Karpas-422 (cell line): ENCODE measurements at places on chromosomes 5 and 9. TPM values are rescaled to one million over a fixed set of nuclear protein-coding genes. Genes with fewer than 3 reads are reported as not detected.

GRCh38 chr5:162107591-162107990 lies 40.0 kb downstream of the GABRG2 start:
- H3K27ac ChIP-seq: no peak overlapping the region
- no peaks in the 10 kb centered on the region for H3K4me1 ChIP-seq
- DNase-seq: no peak
- H3K27me3 ChIP-seq: no peaks in the 10 kb centered on the region

GRCh38 chr9:128457207-128457606 lies 1.4 kb downstream of the ODF2 start:
- peaks cover 13% of the 10 kb centered on the region for H3K4me1 ChIP-seq
- H3K27me3 ChIP-seq: no peaks in the 10 kb centered on the region
- H3K36me3 ChIP-seq: peaks cover 16% of the 10 kb centered on the region; the same call in 1 of the 2 replicates
- peak overlapping the region; percentile 87 for H3K27ac ChIP-seq

DNA sequence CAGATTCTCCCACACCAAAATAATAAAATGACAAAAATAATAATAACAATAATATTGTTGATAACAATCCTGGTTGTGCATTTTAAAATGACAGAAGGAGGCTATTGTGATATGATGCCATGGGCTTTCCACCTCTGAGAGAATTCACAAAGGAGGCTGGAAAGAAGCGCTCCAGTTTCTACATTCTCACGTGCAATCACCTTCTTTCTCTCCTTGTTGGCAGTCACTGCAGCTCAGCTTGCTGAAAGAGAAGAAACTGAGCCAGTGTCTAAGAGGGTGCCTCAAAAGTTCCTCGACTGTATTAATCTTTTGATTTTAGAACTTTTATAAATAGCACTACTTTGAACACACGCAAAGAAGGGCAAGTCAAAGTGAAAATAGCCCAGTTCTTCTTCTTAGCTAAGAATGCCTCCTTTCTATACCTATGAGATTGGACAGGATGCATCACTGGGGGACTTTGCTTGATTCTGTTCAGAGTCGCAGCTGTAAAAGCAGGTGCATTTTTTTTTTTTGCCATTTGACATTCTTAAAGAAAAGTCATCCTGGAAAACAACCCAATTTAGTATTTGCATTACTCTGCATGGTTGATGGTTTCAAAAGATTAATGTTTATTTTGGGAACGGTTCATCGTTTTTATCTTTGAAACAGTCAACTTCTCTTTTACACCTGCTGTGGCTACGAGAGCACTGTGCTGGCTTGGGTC lies 12.4 kb upstream of the SUB1 start:
- no peak overlapping the region for H3K27ac ChIP-seq
- no peaks in the 10 kb centered on the region; the same call in 1 of the 2 replicates for H3K27me3 ChIP-seq
- no peak overlapping the region for H3K4me3 ChIP-seq
- peaks cover 18% of the 10 kb centered on the region for H3K4me1 ChIP-seq
- H3K36me3 ChIP-seq: no peaks in the 10 kb centered on the region

GRCh38 chr9:84702471-84702870 lies 32.9 kb downstream of the NTRK2 start:
- H3K36me3 ChIP-seq: no peaks in the 10 kb centered on the region
- no peak overlapping the region for H3K4me3 ChIP-seq
- H3K27ac ChIP-seq: no peak overlapping the region
- H3K4me1 ChIP-seq: no peaks in the 10 kb centered on the region
- H3K27me3 ChIP-seq: no peaks in the 10 kb centered on the region

RANBP17 gene
- total RNA-seq: not detected in 2 replicates

- no peaks in the 10 kb centered on the region for H3K4me1 ChIP-seq
- no peaks in the 10 kb centered on the region for H3K27me3 ChIP-seq
- no peaks in the 10 kb centered on the region for H3K36me3 ChIP-seq
- DNase-seq: no peak
- H3K4me3 ChIP-seq: no peak overlapping the region
Measured at GRCh38 chr9:25691786-25692185, 13.5 kb upstream of the TUSC1 start.

PFN3 gene
- not detected in 2 replicates for total RNA-seq
